ENCODE measurements at places on chromosomes 13 and 19.

GRCh38 chr19:16160943-16161560 lies 12.3 kb downstream of the CIB3 start:
- peak; percentile 39 for DNase-seq

DNA sequence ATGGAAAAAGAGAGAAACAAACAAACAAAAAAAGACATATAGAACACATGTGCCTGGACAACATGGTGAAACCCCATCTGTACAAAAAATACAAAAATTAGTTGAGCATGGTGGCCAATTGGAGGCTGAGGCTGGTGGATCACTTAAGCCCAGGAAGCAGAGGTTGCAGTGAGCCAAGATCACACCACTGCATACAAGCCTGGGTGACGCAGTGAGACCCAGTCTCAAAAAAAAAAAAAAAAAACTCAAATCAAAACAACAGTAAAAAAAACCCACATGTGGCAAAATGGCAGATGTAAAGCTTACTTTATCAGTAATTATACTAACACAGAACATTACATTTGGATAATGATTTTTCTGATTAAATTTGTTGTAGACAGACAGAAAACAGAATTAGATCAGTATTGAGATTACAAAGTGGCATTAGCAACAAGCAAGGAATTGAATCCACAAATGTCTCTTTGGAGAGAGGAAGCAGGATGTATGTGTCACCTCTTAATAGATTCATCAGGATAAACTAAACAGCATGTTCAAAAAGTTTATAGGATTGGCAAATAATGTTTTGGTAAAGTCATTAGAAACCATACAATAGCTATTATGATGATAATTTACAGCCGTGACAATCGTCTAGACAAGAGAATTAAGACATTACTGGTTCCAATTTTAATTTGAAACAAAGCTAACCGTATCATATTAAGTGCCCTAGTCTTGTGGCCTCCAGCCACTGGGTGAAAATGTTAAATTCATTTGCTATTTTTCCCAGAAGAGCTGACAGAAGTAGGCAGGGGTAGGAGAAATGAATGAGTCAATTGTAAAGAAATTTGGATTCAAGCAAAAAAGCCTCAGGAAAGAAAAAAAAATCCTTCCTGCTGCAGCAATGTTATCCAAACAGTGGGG lies 206.0 kb downstream of the FGF14 start:
- no peak for DNase-seq

- no peak for DNase-seq
These were observed 5.4 kb upstream of the LRFN1 start for GRCh38 chr19:39325778-39326665.

- DNase-seq, result no peak
These were observed 321.5 kb upstream of the MAB21L1 start for GRCh38 chr13:35797991-35798390.

DNA sequence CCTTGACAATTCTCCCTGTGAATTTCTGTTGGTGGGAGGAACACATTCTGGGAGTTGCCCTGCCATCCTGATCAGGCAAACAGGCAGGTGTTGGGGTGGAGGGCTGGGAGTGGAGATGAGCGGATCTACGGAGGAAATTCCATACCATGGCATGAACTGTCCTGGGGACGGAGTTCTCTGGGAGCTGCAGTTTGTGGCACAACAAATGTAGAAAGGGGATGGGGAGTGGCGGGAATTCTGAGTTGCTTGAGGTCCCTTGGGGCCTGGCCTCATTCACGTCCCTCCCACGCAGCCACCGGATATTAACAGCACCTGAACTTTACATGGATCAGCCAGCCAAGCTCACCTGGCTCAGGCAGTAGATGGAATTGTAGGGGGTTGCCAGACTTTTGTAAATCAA lies 70.0 kb downstream of the CHST8 start:
- no peak for DNase-seq

DNA sequence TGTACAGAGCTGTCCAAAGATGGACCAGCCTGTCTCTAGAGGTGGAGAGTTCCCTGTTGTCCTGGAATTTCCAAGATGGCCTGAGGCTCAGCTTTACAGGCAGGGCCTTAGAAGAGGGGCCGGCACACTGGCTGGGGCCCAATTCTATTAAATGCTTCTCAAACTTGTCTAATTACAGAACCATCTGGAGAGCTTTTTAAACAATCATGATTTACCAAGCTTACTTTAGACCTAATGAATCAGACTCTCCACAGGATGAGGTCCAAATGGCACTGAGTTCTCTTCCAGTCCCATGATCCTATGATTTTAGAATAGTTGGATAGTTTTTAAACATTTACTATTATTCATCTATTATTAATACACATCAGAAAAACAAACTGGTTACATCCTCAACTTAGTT lies 123.5 kb downstream of the DNAJC3 start:
- no peak for DNase-seq

DNA sequence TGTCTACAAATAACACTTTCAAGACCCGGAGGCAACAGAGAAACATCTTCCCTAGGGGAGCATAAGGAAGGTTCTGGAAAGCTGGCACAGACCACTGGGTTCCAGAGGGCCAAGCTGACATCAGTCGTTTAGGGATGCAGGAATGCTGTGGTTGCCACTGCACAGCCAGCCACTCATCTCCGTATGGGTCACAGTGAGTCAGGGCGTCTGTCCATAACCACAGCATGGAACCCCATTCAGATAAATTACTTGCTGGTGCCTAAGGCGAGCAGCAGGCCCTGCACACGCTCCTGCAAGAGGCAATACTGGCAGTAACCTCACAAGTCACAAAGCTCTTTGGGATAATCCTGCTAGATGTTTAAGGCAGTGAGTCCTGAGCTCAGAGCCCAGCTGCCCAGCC lies 140.9 kb upstream of the UBL3 start:
- DNase-seq, result no peak

DNA sequence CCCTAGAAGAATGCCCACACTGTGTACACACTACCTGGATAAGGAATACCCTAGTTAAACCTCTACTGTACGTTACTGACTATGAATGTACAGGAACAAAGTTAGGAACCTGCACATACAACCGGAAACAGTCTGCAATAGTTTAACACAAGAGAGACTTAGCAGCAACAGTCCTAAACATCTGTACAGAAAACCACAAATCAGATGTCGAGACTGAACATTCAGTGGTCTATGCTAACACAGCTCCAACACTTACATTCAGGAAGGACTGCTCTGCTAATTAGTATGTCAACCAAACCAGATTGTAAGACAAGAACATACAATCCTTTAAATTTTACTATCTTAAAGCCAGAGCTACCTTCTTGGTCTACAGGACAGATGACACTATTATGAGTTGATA lies 104.9 kb downstream of the ZNF429 start:
- no peak for DNase-seq

- DNase-seq, result no peak
These were observed 363.3 kb downstream of the LIG4 start for GRCh38 chr13:107852072-107852471.

DNA sequence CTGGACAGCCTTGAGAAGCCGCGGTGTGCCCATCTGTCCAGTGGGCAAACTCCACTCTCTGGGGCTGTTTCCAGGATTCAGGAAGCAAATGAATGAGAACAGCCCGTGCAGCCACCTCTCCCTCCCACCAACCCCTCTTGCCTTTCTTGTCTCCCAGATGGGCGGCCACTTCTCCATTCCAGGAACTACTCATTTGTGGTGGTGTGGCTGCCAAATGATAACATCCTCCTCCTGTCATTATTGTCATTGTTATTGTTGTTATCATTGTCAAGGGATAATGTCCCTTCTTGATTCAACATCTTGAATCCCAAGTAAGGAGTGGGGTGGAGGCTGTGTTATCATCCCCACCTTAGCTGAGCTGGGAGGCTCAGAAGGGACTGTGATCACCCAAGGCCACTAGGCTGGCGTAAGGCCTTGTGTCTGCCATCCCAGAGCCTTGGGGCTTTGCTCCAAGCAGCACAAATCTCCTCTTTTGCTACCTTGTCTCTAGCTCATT lies 1.6 kb downstream of the DNM2 start:
- no peak for DNase-seq

- DNase-seq, result no peak
These were observed 116.5 kb downstream of the SLITRK1 start for GRCh38 chr13:83765796-83766195.

DNA sequence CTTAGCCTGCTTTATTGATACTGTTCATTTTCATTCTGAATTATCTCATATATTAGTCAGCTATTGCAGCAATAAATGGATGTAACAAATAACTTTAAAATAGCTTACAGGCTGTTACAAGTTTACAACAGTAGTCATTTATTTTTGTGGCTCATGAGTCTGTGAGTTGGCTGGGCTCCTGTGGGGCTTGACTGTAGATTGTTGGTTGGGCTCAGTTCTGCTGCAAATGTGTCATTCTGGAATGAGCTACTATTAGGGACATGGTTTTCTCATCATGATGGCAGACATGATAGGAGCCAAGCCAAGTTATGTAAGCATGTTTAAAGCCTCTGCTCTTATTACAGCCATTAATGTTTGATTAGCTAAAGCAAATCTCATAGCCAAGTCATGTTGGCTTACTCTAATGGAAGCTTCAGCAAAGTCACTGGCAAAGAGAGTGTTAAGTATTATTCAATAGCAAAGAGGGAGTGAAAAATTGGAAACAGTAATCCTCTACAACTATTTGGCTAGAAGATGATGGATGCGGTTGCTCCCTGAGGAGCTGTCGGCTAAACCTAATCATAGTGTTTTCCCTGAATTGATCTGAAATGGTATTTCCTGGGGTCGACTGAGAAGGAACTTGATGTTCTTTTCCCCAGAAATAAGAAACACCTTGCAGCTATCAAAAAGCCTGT lies 391.3 kb downstream of the TDRD3 start:
- no peak for DNase-seq

DNA sequence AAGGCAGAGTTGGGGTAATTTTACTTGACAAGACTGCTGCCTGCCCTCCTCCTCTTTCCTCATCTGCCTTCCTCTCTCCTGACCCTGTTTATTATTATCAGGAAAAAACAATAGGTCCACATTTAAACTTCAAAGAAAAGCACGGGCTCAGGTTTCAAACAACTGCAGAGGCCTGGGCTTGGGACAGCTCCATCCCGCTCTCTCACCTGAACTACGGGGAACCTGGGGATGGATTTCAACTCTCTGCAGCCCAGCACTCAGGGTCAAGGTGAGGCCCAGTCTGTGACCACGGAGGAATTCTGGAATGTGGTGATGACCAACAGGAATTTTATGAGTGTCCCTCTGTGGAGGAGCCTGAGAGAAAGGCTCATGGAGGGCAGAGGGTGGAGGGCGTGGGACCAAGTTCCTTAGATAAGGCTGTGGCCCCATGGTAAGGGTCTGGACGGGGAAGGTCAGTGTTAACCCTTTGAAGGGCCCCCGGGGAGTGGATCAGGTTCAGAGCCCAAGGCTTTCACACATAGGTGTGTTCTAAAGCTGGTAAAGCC lies 220.8 kb upstream of the MAB21L1 start:
- no peak for DNase-seq

- no peak for DNase-seq
These were observed 18.5 kb downstream of the PTPRS start for GRCh38 chr19:5321851-5322681.

GRCh38 chr13:37534181-37534580 lies 64.4 kb downstream of the POSTN start:
- no peak for DNase-seq

DNA sequence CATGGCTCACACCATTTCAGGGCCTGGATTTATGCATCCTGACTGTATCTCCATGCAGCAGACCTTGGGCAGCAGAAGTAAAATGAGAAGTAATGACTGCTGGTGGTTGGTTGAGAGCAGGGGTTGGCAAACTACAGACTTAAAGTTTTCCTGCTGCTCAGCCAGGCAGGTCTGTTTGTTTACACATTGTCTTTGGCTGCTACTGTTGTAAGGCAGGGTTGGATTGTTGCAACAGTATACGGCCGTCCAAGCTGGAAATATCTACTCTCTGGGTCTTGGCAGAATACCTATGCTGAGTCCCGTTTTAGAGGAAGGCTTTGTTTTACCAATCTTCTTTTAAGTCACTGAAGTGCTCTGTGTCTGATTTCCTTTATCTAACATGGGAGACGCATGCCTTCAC lies 13.5 kb downstream of the SNRNP70 start:
- DNase-seq, result no peak

- DNase-seq, result no peak
These were observed 10.2 kb upstream of the FUT2 start for GRCh38 chr19:48685583-48685982.

DNA sequence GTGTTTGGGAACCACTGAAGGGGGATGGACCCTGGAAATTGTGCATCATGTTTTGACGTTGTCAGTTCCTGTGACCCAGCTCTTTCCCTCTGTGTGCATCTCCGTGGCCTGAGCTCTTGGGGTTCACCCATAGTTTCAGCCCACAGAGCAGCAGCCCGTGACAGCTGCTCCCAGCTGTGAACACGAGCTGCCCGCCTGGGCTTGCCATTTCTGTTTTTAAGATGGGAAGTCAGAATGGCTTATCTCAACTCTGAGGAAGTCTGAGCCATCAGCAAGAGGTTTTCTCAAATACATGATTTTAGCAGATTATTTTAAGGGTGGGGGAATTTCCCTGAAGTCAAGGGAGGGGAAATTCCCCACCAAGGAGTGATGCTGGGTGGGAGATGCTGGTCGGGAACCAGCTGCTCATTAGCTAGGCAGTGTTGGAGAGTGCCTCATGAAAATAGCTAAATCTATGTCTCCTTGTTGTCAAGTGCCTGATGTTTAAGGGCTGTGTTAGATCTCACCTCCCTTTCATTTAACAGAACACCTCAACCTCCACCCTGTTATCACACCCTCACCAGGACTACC lies 34.8 kb upstream of the C1QTNF9 start:
- peak; percentile 62 for DNase-seq

GRCh38 chr13:40143106-40143505 lies 487.6 kb downstream of the COG6 start:
- DNase-seq, result no peak

- no peak for DNase-seq
These were observed 342.7 kb downstream of the OXGR1 start for GRCh38 chr13:96651598-96651997.

DNA sequence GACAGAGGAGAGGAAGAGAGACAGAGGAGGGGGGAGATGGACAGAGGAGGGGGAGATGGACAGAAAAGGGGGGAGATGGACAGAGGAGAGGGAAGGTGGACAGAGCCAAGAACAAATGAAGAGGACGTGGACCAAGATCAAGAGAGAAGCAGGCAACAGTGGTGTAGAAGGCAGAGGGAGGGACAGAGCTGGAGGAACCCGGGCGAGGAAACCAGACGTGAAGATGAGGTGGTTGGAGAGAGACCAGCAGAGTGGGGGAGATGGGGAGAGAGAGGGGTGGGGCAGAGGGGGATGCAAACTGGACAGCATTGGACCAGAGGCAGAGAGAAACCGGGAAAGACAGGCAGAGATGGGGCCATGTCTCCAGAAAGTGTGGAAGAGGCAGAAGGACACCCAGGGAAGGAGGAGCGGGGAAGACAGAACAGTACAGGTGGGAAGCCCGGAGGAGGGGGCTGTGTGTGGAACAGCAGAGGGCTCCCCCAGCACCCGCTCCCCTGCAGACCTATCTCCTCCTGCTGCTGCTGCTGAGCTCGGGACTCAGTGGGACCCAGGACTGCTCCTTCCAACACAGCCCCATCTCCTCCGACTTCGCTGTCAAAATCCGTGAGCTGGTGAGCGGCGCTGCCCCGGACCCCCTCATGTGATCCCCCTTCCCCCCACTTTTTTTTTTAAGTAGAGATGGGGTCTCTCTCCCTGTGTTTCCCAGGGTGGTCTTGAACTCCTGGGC lies 1.3 kb downstream of the FLT3LG start:
- DNase-seq, result no peak
